ENCODE measurements at places on chromosomes 2 and 18.

DNA sequence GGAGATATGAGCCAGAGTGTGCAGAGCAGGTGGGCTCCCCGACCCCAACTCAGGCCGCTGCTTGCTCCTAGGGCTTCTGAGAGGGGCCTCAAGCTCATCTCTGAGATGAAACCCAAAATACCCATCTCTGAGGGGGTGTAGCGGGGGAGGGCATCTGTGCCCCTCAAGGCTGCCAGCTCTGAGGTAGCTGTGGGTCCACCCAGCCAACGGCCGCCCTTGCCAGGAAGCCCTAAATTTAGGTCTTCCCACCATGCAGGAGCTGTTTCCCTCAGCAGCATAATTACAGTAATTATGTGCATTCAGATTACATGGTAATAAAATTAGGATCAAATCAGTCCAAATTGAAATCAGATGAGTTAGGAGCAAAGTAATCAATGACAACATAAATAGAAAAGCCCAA lies 97.8 kb upstream of the MCFD2 start:
- no peak for DNase-seq

- DNase-seq: no peak
Measured at GRCh38 chr2:118732432-118732831, 115.0 kb downstream of the EN1 start.

GRCh38 chr2:105243961-105244360 lies 2.4 kb downstream of the GPR45 start:
- no peak for DNase-seq

- DNase-seq: peak; percentile 97
Measured at GRCh38 chr2:45891719-45892424, 240.4 kb downstream of the PRKCE start.

- DNase-seq: no peak
Measured at GRCh38 chr18:12554796-12555388, 103.0 kb downstream of the SPIRE1 start.

DNA sequence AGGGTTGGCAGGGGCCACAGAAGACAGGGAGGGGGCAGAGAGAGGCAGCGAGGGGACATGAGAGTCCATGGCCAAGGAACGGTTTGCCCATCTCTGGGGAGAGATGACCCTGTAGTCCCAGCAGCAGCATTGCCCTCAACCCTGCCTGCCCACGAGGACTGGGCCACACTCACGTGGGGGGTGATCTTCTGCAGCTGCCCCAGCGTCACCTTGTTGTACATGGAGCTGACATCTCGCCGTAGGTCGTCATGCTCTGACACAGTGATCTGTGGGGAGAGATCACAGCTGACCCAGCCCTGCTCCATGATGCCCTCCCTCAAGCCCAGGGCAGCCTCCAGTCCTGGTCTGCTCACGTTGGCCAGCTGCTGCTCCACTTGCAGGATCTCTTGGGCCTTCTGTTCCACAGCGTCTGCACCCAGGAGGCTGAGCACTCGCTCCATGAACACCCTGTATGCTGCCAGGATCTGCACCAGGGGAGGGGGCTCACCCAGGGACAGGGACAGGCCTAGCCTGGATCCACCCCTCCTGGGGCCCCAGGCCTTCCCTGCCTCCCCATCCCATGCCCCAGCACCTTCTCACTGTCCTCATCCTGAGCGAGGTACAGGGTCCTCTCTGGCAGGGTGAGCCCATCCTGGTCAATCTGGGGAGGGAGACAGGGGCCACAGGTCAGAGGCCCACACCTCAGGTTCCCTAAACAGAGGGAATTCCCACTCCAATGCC lies 2.8 kb downstream of the ECEL1 start:
- no peak for DNase-seq

GRCh38 chr2:133477616-133477990 lies 90.7 kb downstream of the NCKAP5 start:
- no peak for DNase-seq

DNA sequence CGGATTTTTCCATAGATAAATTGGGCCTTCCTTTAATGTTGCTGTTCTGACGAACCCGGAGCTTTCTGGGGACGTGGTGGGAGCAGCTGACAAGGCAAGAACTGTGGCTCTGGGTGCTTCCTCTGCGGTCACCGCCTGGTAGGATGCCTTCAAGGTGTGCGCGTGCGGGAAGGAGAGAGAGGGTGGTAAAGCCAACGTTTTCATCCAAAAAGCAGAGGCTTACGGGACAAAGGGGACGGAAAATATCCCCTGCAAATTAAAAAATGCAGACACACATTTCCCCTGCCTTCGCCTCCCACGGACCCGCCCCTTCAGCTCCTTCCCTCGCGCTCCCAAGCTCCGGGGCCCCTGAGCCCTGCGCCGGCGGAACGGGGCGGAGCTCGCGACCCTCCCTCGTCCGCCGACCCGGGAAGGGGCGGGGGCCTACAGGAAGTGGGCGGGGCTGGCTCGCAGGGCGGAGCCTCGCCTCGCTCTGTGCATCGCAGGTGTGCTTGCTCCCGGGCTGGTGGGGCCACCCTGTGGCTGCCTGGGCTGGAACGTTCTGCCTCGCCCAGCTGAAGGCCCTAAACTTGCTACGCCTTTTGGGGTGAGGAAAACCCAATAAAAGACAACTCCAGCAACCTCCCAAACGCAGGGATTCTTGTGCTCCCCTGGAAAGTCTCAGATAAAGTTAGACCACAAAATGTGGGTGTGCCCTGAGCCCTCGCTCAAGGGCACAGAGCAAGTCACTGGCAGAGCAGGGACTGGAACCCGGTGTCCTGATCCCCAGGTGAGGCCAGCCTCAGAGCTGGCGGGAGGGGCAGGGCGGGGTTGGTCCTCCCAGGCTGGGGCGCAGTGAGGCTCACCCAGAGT lies 25.4 kb upstream of the SLC66A3 start:
- no peak for DNase-seq

GRCh38 chr2:88114889-88115288 lies 13.0 kb downstream of the FABP1 start:
- DNase-seq: no peak

GRCh38 chr2:168948621-168949212 lies 47.6 kb downstream of the G6PC2 start:
- peak; percentile 21 for DNase-seq

GRCh38 chr18:77127769-77128671 lies 4.6 kb downstream of the MBP start:
- peak; percentile 66 for DNase-seq

- no peak for DNase-seq
Measured at GRCh38 chr18:58983260-58984155, 118.8 kb downstream of the ZNF532 start.

- DNase-seq: peak; percentile 30
Measured at GRCh38 chr2:217206907-217207698, 347.2 kb upstream of the TNP1 start.

- no peak for DNase-seq
Measured at GRCh38 chr2:168465594-168465993, 9.5 kb downstream of the CERS6 start.

DNA sequence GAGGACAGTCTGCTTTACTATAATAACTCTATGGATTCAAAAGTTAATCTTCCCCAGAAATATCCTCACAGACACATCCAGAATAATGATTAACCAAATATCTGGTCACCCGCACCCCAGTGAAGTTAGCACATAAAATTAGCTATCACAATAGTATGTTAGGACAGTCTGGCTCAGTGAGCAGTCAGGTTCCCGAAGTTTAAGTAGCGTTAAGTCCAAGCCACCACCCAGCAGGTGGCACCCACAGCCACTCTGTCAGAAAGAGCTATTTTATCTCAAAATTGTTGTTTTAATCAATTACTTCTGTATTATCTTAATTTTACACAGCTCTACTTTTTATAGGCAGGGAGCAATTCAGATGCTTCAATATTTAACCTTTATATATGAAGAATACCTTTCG lies 537.5 kb downstream of the MBD2 start:
- DNase-seq: no peak

- DNase-seq: no peak
Measured at GRCh38 chr2:190457256-190457655, 49.1 kb downstream of the MFSD6 start.

- peak; percentile 95 for DNase-seq
Measured at GRCh38 chr2:51528156-51528555, 496.2 kb upstream of the NRXN1 start.

GRCh38 chr2:37154785-37155184 lies 2.0 kb downstream of the EIF2AK2 start:
- DNase-seq: no peak

- DNase-seq: peak; percentile 86
Measured at GRCh38 chr2:201807452-201807999, 1.2 kb downstream of the CDK15 start.

DNA sequence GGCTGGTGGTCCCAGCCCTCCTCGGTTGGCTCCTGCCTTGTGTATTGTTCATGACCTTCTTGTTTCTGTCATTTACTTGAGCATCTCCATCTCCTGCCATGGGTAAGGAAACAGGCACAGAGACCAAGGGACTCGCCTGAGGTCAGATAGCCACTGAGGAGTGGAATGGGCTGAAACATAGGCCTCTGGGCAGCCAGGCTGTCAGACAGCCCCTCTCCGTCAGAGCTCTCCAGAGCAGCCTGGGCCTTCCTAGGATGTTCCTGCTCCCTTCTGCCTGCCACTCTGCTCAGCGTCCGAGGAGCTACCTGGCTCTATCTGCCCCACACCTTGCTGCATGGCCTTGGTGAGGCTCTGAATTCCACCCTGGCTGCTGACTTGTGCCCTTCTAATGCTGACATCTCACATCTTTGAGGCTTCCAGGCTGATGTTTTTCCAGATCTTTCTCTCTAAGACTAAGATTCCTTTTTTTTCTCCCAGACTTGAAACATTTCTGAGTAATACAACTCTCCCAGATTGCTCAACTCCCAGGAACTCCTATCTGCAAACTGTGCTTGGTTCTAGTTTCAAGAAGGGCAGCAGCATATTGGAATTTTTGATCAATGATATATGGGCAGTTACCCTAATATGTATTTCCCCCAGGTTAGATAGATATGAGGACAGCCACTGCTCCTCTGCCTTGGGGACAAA lies 67.7 kb downstream of the MCFD2 start:
- no peak for DNase-seq

GRCh38 chr2:158578703-158579330 lies 122.1 kb downstream of the PKP4 start:
- no peak for DNase-seq

DNA sequence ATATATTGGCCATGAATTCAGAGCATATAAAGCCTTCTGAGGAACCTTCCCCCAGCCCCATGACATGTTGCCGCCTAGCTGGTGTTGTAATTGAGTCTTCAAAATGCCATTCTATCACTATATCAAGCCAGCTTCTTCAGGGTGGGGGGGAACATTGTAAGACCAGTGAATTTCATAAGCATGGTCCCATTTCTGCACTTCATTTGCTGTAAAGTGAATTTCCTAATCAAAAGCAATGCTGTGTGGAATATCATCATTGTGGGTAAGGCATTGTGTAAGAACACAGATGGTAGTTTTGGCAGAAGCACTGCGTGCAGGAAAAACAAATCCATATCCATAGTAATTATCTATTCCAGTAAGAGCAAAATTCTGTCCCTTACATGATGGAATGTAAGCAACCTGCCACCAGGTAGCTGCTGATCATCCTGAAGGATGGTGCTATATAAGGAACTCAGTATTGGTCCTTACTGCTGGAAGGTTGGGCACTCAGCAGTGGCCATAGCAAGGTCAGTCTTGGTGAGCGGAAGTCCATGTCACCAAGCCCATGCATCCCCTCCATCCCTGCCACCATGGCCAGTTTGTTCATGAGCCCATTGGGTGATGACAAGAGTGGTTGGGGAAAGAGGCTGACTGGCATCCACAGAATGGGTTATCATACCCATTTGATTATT lies 159.4 kb downstream of the COPS8 start:
- no peak for DNase-seq

- DNase-seq: peak; percentile 87
Measured at GRCh38 chr2:137348301-137348700, 583.0 kb downstream of the THSD7B start.

- DNase-seq: peak; percentile 99
Measured at GRCh38 chr2:75076088-75076487, 117.6 kb downstream of the POLE4 start.

- DNase-seq: peak; percentile 91
Measured at GRCh38 chr2:26692279-26692896, at the start of gene KCNK3. Gene KCNK3, plus strand, starts transcription at chr2:26692722. Its CDS starts 154 bp downstream, at chr2:26692876.

DNA sequence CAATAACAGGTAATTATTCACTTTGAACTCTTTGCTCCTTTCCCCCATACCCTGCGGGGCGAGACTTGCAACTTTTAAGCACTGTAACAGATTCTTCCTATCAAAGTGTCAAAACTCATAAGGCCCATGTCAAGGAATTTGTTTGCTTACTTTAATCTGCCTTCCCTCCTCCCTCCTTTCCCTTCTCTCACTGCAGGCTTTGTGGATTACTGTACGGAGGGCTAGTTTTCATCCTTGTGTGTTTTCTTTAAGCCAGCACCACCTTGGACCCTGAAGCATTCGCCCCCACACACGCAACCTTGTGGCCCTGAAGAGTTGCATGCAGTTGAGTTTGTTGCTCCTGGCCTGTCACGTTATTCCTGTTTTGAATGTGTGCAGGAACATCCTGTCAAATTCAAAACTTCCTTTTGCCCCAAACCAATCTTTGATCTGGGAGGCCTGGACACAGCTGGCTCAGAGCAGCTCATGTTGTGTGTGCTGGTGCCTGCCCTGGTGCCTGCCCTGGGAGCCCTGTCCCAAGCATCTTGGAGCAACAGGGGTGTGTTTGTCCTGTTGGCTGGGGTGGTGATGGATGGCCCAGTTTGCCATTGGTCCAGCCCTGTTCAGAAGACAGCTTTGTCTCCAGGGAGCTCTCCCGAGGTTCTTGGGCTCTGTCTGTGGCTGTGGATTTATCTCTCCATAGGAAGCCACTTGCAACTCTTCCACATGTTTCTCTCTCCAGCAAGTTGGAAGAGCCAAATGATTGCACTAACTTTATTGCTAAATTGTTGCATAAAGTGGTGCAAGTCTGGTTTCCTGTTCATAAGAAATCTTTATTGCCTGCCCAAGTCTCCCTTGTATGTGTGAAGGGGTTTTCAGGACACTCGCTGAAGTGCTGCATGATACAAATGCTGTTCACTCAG lies 199.6 kb downstream of the VAPA start:
- no peak for DNase-seq

GRCh38 chr2:193743089-193743488 lies 1548.4 kb upstream of the TMEFF2 start:
- peak; percentile 29 for DNase-seq

GRCh38 chr2:46277431-46278190 lies 19.6 kb upstream of the EPAS1 start:
- DNase-seq: no peak

GRCh38 chr2:118836411-118836930 lies 11.0 kb downstream of the EN1 start:
- no peak for DNase-seq

DNA sequence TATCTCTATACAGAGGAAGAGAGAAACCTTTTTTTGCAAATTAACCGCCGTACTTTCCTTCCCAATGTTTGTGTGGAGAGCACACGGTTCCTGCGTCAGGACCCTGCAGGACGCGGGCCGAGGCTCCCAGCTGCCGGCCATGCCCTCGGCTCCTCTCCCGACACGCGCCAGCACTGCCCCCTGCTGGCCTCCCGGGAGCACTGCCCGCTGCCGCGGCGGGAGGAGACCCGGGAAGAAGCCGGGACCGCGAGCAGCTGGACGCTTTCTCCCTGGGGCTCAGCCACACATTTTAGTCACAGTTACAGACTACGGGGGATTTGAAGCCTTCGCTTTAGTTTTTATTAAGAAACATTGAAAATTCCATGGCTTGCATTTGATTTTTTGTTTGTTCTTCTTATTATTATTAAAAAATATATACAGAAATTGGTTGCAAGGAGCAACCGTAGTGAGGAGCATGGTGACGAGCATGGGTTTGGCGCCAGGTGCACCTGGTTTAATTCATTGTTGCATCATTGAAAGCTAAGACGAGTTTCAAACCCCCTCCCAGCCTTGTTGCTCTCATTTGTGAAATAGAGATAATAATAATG lies 401.2 kb downstream of the GALR1 start:
- DNase-seq: peak; percentile 63

- no peak for DNase-seq
Measured at GRCh38 chr18:46372670-46373069, 268.5 kb downstream of the HAUS1 start.

All from NCI-H2171 treated with DMSO at 0.1 percent for 48 hours (cell line).